ENCODE measurements at places on chromosomes 5 and 9. TPM values are rescaled to one million over a fixed set of nuclear protein-coding genes. Genes with fewer than 3 reads are reported as not detected.

- no peak for DNase-seq
Observed at GRCh38 chr9:126853667-126854066, 6.8 kb upstream of the ZBTB34 start.

- no peak for DNase-seq
Observed at GRCh38 chr9:21095561-21095960, 17.8 kb upstream of the IFNB1 start.

DNA sequence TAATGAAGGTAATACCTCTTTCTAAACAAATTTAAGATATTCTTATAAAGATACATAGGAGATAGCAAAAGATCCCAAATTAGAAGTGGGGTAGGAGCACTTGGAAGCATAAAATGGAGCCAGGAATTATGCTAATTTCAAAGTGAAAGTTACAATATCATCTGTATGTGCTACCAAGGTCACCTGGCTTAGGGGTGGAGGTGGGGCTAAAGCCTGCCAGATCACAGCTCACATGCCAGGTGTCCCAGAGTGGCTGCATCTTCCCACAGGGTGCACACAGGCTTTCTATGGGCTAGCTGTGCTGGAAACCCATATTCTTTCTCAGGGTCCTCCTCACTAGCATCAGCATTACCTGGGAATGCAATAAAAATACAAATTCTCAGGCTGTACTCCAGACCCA lies 118.2 kb upstream of the TXNDC8 start:
- no peak for DNase-seq

GRCh38 chr9:2477755-2478154 lies 143.8 kb upstream of the VLDLR start:
- DNase-seq, result no peak

GRCh38 chr9:94110821-94111252 lies 26.6 kb downstream of the PTPDC1 start:
- DNase-seq, result no peak

ZNF608 gene
- total RNA-seq, result 161 TPM

- DNase-seq, result no peak
Observed at GRCh38 chr9:113559834-113560800, 96.6 kb downstream of the RGS3 start.

- DNase-seq, result no peak
Observed at GRCh38 chr9:112853882-112854585, 36.6 kb downstream of the SLC46A2 start.

GRCh38 chr9:123191260-123191659 lies 77.1 kb downstream of the STRBP start:
- no peak for DNase-seq

DNA sequence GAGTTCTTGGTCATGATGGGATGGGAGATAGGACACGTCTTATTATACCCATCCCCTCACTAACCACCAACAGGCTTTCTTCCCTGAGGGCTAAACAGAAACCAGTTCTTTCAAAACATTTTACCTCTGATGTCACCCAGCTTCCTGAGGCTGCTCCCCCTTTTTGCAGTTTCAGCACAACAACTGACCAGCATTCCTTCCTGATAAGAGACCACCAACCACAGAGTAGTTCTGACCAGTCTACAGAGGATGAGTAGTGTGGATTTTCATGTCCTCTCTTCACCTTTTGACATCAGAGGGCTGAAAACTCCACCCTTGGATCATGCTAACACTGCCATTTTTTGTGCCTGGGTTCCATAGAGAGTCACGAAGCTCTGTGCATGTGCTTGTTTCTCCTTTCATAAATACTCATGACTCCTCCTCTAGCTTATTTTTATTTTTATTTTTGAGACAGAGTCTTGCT lies 82.6 kb downstream of the OSTF1 start:
- no peak for DNase-seq

SLC36A2 gene
- total RNA-seq, result not detected

DNA sequence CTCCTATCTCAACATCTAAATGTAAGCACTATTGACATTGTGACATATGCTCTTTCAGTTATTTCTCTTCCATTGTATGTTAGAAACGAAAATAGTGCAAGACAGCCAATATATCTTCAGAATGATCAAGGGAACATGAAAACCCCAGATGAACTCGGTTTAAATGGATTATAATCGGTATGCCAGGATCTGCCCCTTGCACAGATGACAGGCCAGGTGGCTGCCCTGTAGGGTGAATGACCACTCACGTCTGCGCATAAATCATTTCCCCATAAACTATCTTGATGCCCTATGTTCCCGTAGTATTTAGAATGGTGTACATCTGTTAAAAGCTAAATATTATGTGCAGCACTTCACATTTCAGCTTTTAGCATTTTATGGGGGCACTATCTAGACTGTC lies 69.7 kb upstream of the RANBP3L start:
- no peak for DNase-seq

- peak; percentile 78 for DNase-seq
Observed at GRCh38 chr9:15509931-15510788, 610 bp downstream of the PSIP1 start.

- no peak for DNase-seq
Observed at GRCh38 chr5:36397901-36398536, 96.3 kb upstream of the RANBP3L start.

FBP2 gene
- not detected for total RNA-seq

SLCO4C1 gene
- 1.5 TPM for total RNA-seq

DNA sequence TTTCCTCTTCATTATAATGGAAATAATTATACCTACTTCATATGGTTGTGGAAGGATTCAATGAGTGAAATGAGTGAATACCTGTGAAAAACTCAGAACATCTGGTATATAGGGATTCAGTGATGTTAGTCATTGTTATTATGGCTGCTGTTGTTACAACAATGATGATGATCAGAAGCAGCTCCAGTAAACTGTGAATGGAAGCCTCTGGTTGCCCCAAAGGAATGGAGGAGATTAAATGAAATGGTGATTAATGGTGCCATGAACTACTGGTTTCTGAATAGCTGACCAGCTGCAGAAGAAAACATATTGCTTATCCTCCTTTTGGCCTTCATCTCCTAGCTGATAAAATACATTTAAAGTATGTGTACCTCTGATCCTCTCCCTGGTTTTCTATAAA lies 372.0 kb downstream of the ARHGEF28 start:
- DNase-seq, result no peak

- DNase-seq, result no peak
Observed at GRCh38 chr5:178327931-178328711, 95.5 kb upstream of the PHYKPL start.

GRCh38 chr5:108003178-108003577 lies 332.4 kb upstream of the EFNA5 start:
- no peak for DNase-seq

- no peak for DNase-seq
Observed at GRCh38 chr5:114435885-114436299, 74.0 kb downstream of the KCNN2 start.

PLAC8L1 gene
- total RNA-seq, result 2.2 TPM

GRCh38 chr5:90022711-90023053 lies 386.9 kb downstream of the CETN3 start:
- DNase-seq, result no peak

DNA sequence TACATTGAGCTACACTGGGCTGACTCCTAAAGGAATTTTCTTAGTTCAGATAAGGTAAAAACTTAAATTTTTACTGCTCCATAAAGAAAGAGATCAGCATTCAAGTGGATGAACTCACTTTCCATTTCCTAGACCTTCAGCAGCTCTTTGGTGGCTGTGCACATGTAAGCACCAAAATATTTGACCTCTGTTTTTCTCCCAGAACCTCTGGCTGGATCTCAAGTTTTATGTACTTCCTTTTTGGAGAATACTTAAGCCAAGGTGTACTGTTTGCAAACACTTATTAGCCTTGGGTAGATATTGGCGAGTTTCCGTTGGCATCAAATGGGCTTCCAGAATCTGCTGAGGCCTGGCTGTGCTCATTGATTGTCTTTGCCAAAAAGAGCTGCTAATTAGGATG lies 10.3 kb downstream of the TNC start:
- DNase-seq, result no peak

PDE8B gene
- 1.1 TPM for total RNA-seq

PCDH12 gene
- 1.7 TPM for total RNA-seq

GRCh38 chr9:124495126-124496074 lies 11.8 kb downstream of the NR5A1 start:
- no peak for DNase-seq

DND1 gene
- total RNA-seq, result 5.4 TPM

DNA sequence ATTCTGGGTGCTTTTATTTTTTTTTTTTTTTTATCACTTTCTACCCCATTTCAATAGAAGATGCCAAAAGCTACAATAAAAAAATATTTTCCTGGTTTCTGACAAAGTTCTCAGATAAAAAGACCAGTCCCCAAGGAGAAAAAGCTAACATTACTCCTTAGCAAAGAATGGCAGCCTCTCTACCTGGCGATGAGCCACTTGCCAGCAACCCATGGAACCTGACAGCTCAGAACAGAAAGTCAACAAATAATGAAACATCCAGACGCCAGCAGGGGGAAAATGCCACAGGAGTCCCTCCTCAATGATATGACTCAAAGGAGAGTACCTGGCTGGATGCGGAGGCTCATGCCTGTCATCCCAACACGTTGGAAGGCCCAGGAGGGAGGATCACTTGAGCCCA lies 123.2 kb downstream of the MYO10 start:
- no peak for DNase-seq

PCDHGA2 gene
- 3.0 TPM for total RNA-seq

DNA sequence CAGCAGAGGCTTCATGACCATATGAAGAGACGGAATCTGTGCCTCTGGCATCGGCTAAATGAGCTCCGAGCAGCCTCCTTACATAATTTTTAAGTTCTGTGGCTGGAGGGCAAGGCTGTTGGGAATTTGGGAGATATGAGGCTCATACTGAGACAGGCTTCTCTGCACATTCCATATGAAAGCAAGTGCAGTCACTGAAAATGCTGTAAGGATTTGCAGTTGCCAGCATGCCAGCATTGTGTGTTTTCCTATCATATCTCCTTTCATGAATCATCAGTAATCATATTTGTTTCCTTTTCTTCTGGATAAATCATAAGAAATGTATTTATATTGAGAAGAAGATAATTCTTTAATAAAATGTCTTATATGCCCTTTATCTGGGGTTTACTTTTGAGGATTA lies 775.4 kb downstream of the SEMA5A start:
- no peak for DNase-seq

- DNase-seq, result no peak
Observed at GRCh38 chr5:176466245-176466871, 18.2 kb downstream of the FAF2 start.

- no peak for DNase-seq
Observed at GRCh38 chr9:35158501-35159280, 3.1 kb upstream of the UNC13B start.

ANKRD20A1 gene
- total RNA-seq, result not detected

DNA sequence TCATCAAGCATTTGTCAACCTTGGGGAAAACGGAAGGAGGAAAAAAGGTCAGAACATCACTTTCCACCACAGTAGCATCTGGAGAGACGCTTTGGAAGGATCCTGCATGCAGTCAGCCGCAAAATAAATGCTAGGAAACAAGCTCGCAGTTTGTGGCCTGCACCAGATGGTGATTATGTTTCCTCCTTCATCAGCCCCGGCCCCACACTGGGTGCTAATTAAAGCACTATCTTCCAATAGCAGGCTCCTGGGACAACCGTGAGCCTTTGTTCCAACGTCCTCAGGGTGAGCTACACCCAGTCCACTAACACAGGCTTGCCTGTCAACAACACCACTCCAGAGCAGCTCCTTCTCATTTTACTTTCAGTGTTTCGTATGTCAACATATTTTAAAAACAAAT lies 64.0 kb downstream of the RNF130 start:
- peak; percentile 58 for DNase-seq

DNA sequence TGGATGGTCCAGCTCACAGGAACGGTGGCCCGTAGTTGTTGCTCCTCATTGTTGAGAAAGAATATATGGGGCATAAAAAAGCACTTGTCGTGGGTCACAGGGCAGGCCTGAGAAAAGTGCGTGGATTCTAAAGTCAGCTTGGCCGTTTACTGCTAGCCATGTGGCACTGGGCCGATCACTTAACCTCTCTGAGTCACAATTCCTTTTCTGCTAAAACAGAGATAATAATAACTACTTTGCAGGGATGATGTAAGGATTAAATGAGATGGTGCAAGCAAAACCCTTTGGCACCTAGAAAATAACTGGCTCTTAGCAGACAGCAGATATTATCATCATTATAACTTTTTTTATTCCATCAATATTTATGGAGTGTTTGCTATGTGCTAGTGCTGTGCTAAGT lies 579.7 kb downstream of the CCDC171 start:
- DNase-seq, result no peak

IRX4 gene
- total RNA-seq, result 0.20 TPM

PPP3R2 gene
- not detected for total RNA-seq

DNA sequence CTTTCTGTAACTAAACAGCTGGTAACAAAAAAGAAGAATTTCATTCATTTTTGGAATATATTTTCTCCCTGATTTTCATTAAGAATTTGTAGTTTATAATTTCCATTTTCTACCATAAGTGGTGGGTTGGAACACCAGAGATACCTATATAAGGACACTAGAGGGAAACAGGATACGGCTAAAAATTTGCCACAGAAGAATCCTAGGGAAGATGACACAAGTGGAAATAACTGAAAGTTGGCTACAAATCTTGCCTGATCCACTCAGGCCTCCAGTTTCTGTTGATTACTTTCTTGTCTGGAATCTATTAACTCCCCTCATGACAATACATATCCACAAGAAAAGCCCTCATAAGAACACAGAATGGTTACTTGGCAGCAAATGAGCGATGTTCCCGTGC lies 46.8 kb downstream of the FREM1 start:
- no peak for DNase-seq

DNA sequence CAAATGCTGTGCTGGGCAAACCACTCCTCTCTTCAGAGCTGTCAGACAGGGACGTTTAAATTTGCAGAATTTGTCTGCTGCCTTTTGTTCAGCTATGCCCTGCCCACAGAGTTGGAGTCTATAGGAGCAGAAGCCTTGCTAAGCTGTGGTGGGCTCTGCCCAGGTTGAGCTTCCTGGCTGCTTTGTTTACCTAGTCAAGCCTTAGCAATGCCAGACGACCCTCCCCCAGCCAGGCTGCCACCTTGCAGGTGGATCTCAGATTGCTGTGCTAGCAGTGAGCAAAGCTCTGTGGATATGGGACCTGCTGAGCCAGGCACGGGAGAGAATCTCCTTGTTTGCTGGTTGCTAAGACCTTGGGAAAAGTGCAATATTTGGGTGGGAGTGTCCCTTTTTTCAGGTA lies 314.9 kb downstream of the NNT start:
- DNase-seq, result no peak

LIX1 gene
- not detected for total RNA-seq

DNA sequence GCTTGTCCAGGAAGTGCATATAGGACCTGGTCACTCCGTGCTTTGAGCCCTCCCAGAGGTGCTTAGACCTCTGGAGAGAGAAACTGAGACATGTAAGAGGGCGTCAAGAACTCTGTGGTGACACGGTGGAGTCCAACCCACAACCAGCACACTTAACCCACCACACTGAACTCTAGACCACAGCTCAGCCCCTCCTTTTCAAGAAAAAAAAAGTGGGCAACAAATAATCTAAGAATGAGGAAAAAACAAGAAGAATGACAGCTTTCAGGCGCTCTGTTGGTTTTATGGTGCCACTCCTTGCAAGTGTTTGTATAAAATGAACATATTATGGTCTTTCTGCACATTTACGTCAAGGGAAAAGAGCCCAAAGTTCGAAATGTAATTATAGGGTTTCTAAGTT lies 50.2 kb upstream of the SNAPC3 start:
- no peak for DNase-seq

- DNase-seq, result no peak
Observed at GRCh38 chr9:137611623-137612609, 6.4 kb downstream of the ARRDC1 start.

- DNase-seq, result no peak
Observed at GRCh38 chr5:138967791-138968448, 92.8 kb upstream of the LRRTM2 start.

IL33 gene
- total RNA-seq, result not detected

GRCh38 chr5:6715758-6716628 lies 2.8 kb downstream of the TENT4A start:
- no peak for DNase-seq

CAAP1 gene
- total RNA-seq, result 14.3 TPM

TAF1L gene
- total RNA-seq, result not detected

Data from glutamatergic neuron (in vitro differentiated cells).